ENCODE measurements at places on chromosomes 6 and 20.
A peak's percentile ranks its signal among the peaks of the same experiment; 100 is the strongest.

GRCh38 chr20:12413116-12413515 lies 495.4 kb downstream of the BTBD3 start:
- DNase-seq: no peak

DNA sequence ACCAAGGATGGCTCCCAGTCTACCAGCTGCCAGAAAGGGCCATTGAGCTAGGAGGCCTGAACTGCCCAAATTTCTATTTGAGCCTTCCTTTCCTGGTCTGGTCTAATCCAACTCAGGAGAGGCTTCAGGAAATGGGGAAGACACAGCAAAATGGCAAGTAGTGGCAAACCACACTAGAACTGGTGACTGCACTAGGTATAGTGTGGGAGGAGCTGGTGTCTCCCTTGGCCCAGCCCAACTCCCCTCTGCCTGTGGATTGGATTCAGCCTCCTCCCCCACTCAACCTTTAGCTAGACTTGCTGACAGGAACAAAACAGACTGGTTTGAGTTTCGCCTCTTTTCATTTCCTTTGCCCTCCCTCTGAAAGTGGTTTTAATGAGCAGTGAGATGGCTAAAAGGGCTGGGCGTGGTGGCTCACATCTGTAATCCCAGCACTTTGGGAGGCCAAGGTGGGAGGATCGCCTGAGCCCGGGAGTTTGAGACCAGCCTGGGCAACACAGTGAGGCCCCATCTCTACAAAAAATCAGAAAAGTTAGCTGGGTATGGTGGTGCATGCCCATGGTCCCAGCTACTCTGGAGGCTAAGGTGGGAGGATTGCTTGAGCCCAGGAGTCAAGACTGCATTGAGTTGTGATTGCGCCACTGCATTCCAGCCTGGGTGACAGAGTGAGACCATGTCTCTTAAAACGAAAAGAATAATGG lies 17.5 kb downstream of the MRPS18A start:
- peak; percentile 40 for DNase-seq

DNA sequence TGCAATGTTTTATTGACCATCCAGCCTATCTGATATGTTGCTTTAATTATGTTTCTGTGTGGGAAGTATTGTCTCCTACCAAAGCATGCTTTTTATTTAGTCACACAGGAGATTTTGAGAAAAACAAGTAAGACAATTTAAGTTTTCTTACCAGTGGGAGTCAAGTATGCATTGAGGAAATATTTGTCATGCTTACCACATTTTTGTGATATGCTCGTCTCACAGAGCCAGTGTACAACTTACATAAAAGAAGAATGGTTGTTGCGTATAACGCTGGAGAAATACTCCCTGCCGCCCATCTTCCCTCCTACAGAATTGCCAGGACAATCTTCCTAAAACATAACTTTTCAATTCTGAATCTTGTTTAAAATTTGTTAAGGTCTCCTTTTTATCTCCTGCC lies 37.1 kb upstream of the FILIP1 start:
- DNase-seq: no peak

- DNase-seq: peak; percentile 64
Measured at GRCh38 chr6:83057705-83058321, 7.8 kb downstream of the UBE3D start.

GRCh38 chr6:158920311-158920905 lies 79.6 kb downstream of the RSPH3 start:
- no peak for DNase-seq

GRCh38 chr6:128532827-128533226 lies 12.4 kb upstream of the PTPRK start:
- DNase-seq: no peak

DNA sequence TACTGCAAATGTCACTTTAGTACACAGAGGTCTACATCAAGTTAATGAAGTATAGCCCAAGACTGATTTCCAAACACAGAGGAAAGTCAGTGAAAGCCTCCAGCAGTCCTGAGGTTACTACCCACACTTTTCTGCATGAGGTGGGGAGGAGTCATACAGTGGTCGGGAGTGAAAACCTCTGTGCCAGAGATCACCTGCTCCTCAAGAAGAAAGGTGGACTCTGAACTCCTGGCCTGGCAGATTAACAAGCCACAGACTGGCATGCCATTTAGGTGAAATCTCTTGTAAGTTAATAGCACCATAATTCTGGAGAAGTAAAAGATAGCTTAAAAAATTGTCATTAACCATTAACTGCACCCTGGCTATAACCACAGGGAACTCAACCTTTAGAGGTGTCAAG lies 125.0 kb upstream of the LAMP5 start:
- no peak for DNase-seq

DNA sequence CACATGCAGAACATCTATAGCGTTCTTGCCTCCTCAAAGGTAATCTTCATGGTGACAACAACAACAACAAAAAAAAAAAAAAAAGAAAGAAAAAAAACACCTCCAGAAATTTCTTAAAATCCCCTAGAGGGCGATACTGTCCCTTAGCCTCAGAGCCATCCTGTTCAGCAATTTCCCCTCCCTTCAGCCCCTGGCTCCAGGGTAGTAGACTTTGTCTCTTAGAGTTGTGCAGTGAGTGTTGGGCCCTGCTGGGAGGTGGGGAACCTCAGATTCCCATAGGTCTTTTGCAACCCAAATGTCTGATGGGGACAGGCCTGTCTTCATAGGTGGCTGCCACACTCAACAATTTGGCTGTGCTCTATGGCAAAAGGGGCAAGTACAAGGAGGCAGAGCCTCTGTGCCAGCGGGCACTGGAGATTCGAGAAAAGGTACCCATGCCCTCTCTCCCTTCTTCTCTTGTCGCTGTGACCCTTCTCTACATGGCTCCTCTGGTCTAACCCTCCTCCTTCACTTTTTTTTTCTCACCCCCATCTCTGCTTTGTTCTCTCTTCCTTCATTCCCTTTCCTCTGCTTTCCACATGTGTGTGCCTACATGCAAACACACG lies 6.0 kb upstream of the PTK7 start:
- DNase-seq: peak; percentile 92

DNA sequence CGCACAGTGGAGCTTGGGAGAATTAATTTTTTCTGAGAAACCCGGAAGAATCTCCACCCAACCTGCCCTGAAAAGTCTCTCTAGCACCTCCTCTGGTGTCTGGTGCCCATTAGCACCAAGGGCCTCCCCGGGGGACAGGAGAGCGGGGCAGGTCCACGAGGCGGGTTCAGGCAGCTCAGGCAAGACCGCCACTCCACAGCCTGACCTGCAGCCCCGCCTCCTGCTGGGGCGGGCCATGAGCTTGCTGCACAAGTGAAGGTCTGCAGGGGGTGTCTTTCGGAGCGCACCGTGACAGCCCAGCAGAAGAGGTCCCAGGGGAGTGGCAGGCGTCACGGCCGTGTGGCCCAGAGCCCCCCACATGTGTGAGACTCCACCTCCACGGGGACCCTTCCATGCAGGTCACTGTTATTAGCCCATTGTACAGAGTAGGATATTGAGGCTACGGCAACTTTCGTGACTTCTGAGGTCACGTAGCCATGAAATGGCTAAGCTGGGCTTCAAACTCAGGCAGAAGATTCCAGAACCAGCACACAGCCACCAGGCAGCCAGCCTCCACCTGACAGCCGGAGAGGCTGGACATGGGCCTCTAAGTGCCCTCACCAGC lies 63.9 kb upstream of the SLCO4A1 start:
- no peak for DNase-seq

GRCh38 chr6:75223428-75223827 lies 17.6 kb upstream of the COL12A1 start:
- no peak for DNase-seq

DNA sequence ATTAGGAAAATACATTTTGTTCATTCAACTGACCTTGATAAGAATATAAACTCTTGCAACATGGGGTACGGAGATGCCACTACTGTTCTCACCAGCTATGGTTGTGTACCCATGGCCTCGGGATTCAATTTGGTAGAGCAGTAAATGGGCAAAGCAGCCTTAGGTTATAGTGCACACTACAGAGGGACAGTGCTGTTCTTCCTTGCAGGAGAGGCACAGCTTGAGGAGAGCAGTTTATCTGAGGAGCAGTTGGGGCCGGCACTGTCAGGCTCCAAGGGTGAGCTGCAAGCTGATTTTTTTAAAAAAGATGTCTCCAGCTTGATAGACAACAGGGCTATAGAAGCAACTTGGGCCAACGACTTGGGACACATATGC lies 82.4 kb downstream of the SLC35B3 start:
- no peak for DNase-seq

Data from lung (tissue), 17 donors.